NT2/D1 (cell line): ENCODE measurements at places on chromosomes 6 and 20.

- no peak for DNase-seq
These were observed 156.0 kb downstream of the LY86 start for GRCh38 chr6:6744551-6744950.

DNA sequence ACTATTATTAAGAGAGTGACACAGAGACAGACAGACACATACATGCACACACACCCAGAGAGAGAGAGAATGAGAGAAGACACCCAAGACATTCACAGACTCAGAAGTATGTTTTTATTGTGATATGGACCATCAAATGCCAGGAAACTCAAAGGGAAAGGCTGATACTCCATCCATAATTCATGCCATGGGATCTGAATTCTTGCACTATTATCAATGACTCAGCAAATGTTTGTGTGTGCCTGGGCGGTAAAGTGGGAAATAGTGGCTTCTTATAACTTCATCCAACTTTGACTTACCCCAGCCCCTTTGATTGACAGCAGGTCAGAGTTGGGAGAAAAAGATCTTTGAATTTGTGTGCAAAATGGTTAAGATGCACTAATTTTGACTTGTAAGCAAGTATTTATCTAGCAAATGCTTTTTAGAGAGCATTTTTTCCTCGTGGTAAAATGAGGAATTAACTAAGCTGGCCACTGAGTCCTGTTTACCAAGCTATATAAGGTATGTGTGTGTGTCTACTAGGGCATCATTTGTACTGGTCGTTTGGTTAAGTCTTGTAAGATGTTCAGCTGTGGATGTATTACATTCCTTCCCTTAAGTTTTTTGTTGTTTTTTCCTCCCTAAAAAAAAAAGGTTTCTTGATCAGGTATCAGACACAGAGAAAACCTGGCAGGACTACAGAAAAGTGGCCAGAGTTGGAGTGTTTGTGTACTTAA, 3.0 kb upstream of the CCN2 start:
- no peak for DNase-seq

- DNase-seq, result no peak
These were observed 52.9 kb upstream of the PROKR2 start for GRCh38 chr20:5369629-5370028.

DNA sequence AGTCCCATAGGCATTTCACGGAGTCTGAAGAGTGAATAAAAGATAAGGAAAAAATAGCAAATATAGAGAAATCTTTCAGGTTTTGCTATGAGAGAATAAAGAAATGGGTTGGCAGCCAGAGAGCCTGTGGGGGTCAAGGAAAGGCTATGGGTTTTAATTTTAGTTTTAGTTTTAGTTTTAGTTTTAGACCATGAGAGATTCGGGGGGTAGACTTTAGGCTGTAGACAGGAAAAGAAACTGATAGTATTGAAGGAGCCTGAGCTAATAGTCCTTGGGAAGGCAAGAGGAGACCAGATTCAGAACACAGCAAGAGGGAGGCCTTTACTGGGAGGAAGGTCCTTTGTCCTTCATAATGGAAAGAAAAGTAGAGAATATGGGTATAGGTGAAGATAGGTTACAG, 19.3 kb downstream of the DOP1A start:
- DNase-seq, result no peak

- no peak for DNase-seq
These were observed 6.8 kb upstream of the USP49 start for GRCh38 chr6:41901882-41902519.

DNA sequence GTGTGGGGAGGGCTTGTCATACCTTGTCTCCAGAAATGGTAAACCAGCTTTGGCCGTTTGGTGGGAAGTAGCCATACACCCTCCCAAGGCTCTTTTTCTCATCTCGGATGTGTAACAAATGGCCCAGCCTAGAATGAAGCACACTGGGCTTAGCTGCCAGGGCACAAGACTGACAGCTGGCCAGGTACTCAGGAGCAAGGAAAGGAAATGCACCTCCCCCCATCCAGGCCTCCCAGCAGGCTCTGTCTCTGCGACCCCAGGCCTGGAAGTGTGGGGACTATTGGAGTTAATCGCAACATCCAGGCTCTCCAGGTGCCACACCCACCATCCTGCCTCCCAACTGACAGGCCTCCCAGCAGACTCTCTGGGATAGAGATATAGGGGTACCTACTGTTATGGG, 43.0 kb downstream of the MRS2 start:
- no peak for DNase-seq

DNA sequence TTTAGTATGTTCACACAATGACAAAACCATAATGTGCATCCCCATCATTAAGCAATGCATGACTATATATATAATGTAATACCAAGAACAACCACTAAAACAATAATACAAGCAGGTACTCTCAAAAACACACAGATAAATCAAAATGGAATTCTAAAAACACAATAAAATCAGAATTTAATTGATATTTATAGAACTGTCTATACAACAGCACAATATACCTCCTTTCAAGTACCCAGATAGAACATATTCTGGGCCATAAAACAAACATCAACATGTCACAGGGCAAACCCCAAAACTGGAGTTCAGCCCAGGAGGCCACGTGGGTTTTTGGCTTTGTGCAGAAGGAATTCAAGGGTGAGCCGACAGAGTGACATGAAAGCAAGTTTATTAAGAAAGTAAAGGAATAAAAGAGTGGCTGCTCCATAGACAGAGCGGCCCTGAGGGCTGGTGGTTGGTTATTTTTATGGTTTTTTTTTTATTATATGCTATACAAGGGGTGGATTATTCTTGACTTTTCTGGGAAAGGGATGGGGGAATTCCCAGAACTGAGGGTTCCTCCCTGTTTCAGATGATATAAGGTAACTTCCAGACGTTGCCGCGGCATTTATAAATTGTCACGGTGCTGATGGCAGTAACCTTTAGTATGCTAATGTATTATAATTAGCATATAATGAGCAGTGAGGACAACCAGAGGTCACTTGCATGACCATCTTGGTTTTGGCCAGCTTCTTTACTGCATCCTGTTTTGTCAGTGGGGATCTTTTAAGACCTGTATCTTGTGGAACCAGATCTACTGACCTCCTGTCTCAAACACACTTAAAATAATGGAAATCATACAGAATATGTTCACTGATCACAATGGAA, 5.6 kb downstream of the RAB23 start:
- DNase-seq, result no peak

- DNase-seq, result no peak
These were observed 156.4 kb upstream of the AKIRIN2 start for GRCh38 chr6:87858440-87858839.

- no peak for DNase-seq
These were observed 7.9 kb upstream of the POU5F1 start for GRCh38 chr6:31178143-31179041.

DNA sequence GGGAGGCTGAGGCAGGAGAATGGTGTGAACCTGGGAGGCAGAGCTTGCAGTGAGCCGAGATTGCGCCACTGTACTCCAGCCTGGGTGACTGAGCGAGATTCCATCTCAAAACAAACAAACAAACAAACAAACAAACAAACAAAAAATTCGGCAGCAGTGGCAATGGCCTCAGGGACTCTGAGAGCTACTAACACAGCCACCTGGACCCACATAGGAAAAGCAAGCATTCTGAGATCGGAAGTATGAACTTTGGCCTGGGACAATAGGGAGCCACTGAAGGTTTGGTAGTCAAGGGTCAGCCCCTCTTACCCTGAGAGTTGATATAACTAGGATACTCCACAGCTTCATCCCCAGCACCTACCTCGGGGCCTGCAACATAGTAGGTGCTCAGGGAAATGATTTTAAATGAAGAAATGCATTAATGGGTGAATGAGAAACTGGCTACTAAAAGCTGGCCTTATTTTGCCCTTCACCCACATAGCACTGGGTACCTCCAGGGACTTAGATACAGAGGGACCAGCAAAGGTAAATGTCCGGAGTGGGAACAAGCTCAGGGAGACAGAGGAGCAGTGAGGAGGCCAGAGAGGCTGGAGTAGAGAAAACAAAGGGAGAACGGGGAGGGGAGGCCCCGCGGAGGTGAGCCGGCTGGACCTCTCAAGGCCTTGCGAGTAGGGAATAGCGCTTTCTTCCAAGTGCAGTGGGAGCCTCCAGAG, 46.6 kb upstream of the PTGIS start:
- DNase-seq, result no peak

- no peak for DNase-seq
These were observed 407.0 kb upstream of the SASH1 start for GRCh38 chr6:147935656-147936055.

- no peak for DNase-seq
These were observed 56.6 kb downstream of the ARID1B start for GRCh38 chr6:156833755-156834154.

DNA sequence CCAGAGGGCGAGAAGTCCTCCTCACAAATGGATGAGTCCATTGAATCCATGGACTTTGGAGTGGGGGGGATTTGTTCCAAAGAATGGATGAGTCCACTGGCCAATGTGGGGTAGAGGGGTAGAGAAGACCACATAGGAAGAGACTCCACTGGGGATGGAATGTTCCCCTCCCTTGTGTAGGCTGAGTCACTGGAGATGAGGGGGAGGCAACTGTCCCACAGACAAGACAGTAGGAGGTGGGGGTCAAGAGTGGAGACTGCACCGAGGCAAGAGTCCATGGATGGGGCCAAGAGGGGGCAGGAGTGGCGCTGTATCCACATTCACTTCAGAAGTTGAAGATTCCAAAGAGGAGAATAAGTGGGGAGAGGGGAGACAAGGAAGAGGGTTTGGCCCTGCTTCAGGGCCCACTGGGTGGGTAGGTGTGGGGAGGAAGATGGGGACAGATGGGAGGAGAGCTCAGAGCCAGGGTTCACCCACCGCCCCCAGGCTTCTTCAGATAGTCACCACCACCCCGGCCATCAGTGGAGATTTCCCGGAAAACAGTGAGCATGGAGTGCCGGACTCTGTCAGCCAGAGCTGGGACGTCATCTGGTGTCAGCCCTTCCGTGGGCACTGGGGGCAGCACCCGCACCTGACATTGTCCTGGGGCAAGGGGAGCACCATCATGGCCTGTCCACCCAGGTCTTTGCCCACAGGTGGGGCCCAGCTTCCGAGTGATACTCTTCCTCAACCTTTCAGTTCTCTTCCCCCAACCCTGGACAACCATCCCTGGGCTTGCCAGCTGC, 4.6 kb downstream of the EGFL8 start:
- DNase-seq, result no peak

GRCh38 chr6:154933181-154933827, 61.8 kb upstream of the TIAM2 start:
- DNase-seq, result no peak

DNA sequence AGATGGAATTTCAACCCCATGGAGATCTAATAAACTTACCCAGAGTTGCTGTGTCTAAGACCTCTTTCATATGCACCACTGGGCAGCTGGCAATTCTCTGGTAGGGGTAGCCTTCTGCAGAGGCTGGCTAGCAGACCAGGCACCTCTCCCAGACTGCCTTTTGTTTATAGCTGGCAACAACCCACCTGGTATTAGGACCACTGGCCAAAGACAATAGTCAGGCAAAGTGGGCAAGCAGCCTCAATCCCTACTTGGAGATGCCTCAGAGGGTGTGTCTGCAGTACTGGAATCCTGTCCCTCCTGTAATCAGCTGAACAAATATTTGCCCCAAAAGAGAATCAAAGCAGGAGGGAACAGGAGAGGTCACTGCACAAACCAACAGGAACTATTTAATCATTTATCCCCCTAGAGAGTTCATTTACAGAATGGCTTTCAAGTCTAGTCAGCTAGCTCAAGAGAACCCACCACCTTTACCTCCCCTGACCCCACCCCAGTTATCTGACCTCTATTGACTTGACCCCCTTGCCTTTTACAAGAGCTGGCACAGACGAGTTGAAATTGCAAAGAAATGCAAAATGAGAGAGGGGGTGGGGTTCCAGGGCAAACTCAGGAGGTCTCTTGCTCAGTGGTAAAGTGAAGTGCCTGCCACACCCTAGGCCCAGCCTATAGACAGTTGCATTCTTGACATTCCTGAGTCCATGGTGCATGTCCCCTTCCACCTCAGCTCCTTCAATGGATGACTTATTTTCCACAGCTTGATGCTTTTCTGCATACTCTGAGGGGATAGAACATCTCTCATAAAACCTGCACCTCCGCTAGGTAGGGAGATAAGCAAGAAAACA, 2.8 kb downstream of the BCL2L1 start:
- no peak for DNase-seq

DNA sequence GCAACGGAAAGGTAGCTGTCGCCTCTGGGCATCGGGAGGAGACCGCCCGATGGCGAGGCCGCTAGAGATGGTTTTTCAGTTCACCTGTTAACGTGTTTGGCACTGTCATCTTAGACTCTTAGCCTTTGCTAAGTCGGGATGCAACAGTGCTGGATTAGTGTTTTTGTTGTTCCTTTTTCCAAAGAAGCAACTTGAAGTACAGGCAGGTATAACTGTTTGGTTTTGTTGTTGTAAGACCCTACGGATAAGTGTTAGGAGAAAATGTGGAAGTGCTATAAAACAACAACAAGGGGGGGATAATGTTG, 723 bp downstream of the MANEA start:
- no peak for DNase-seq

- no peak for DNase-seq
These were observed 553.7 kb downstream of the CD83 start for GRCh38 chr6:14671261-14671681.

GRCh38 chr6:50362706-50363105, 313.0 kb upstream of the DEFB112 start:
- DNase-seq, result no peak

DNA sequence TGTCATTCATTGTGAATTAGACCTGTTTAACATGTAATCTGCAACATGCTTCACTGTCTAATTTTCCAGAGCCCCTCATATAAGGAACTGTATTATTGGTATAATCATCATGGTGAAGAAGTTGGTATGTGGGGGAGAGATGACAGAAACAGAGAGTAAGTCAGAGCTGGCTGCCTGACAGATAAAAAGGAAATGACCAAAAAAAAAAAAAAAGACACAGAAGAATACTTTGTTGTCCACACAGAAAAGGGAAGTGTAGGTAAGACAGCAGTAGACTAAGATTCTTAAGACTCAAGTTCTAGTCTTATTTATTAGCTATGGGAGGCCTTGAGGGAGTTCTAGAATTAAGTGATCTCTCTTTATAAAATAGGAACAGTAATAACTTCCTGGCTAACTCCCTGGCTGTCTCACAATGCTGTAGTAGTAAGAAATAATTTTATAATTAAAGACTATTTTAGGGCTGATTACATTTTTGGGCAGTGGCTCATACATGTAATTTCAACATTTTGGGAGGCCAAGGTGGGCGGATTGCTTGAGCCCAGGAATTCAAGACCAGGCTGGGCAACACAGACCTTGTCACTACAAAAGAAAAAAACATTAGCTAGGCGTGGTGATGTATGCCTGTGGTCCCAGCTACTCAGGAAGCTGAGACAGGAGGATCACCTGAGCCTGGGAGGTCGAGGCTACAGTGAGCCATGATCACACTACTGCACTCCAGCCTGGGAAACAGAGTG, 102.5 kb downstream of the PRL start:
- no peak for DNase-seq

GRCh38 chr6:44696686-44697085, 309.2 kb downstream of the CDC5L start:
- no peak for DNase-seq

DNA sequence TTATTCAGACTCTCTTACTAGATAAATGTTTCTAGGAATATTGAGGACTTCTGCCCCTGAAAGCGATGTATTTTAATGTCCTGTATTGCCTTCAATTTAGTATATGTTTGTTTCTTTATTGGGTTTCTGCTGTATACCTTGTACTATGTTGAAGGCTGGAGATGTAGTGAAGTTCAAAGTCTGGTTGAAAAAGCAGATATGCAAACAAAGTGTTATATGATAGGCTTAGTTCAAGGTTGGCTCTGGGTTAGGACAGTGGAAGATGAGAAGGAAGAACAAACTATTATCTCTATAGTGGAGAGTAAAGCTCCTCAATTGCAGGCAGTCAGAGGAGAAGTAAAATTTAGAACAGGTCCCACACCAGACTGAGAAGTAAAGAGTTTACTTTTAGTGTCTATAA, 36.3 kb upstream of the ADGRG6 start:
- no peak for DNase-seq

- DNase-seq, result no peak
These were observed 79.2 kb downstream of the PRND start for GRCh38 chr20:4800676-4801449.
